ENCODE measurements at places on chromosomes 1 and 21. TPM values are rescaled to one million over a fixed set of nuclear protein-coding genes. Genes with fewer than 3 reads are reported as not detected.

- no peaks in the 10 kb centered on the region for H3K4me1 ChIP-seq
- no peak overlapping the region for H3K27ac ChIP-seq
- no peak overlapping the region for H3K4me3 ChIP-seq
- H3K27me3 ChIP-seq = peaks cover 7% of the 10 kb centered on the region
These were observed 7.5 kb upstream of the RAB3B start for GRCh38 chr1:51997974-51998382.

GRCh38 chr1:89545264-89546038 is 20.8 kb downstream of the LRRC8B start:
- no peaks in the 10 kb centered on the region for H3K27me3 ChIP-seq
- H3K4me3 ChIP-seq = no peak overlapping the region
- H3K36me3 ChIP-seq = peaks cover 28% of the 10 kb centered on the region
- peak; percentile 16 for DNase-seq
- H3K27ac ChIP-seq = peak overlapping the region; percentile 3

The DIO1 gene
- not detected for total RNA-seq

The F13B gene
- not detected for total RNA-seq

The HOOK1 gene
- 7.7 TPM for total RNA-seq

Measured in activated CD4-positive, alpha-beta T cell treated with anti-CD3 and anti-CD28 coated beads, Interleukin-2, amount 10 ng/mL, durations not matched to agents 7 days and 5 days (primary cell).